ENCODE measurements at places on chromosomes 11 and 22.

GRCh38 chr11:115153135-115153534, 351.1 kb downstream of the CADM1 start:
- no peaks in the 10 kb centered on the region for H3K36me3 ChIP-seq
- H3K27me3 ChIP-seq, result peaks cover 6% of the 10 kb centered on the region
- no peak overlapping the region for H3K4me3 ChIP-seq
- H3K27ac ChIP-seq, result no peak overlapping the region
- no peaks in the 10 kb centered on the region for H3K4me1 ChIP-seq

GRCh38 chr11:111624608-111625007, 22.4 kb downstream of the SIK2 start:
- DNase-seq, result no peak
- peaks cover 44% of the 10 kb centered on the region for H3K36me3 ChIP-seq
- H3K4me3 ChIP-seq, result no peak overlapping the region
- H3K27me3 ChIP-seq, result no peaks in the 10 kb centered on the region
- no peak overlapping the region for H3K27ac ChIP-seq

GRCh38 chr11:114440971-114441763, 1.9 kb downstream of the REXO2 start:
- H3K4me1 ChIP-seq, result peaks cover 29% of the 10 kb centered on the region
- peaks cover under 1% of the 10 kb centered on the region for H3K36me3 ChIP-seq
- no peak for DNase-seq
- H3K27ac ChIP-seq, result no peak overlapping the region
- peak overlapping the region; percentile 79 for H3K4me3 ChIP-seq

GRCh38 chr11:95318498-95318897, 87.5 kb upstream of the SESN3 start:
- H3K27me3 ChIP-seq, result no peaks in the 10 kb centered on the region
- H3K27ac ChIP-seq, result no peak overlapping the region
- H3K36me3 ChIP-seq, result peaks cover 11% of the 10 kb centered on the region
- no peak for DNase-seq
- H3K4me1 ChIP-seq, result no peaks in the 10 kb centered on the region
- H3K4me3 ChIP-seq, result no peak overlapping the region

DNA sequence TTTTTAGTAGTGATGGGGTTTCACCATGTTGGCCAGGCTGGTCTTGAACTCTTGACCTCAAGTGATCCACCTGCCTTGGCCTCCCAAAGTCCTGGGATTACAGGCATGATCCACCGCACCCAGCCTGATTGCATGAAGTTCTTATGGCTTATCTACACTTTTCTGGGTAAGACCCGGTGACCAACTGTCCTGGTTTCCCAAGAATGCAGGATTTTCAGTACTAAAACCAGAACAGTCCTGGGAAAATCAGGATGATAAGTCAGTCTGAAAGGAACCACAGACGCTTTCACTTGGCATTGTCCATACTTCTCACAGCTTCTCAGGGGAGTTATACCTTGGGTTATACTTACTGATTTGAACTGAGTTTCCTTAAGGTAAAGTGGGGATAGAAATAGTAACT, 1.4 kb upstream of the BPIFC start:
- no peaks in the 10 kb centered on the region for H3K36me3 ChIP-seq
- DNase-seq, result no peak
- no peaks in the 10 kb centered on the region for H3K4me1 ChIP-seq
- peaks cover 81% of the 10 kb centered on the region for H3K27me3 ChIP-seq
- H3K4me3 ChIP-seq, result no peak overlapping the region
- H3K27ac ChIP-seq, result no peak overlapping the region

GRCh38 chr11:35387111-35387982, 32.0 kb downstream of the SLC1A2 start:
- H3K4me1 ChIP-seq, result peaks cover 9% of the 10 kb centered on the region
- H3K27me3 ChIP-seq, result peaks cover 4% of the 10 kb centered on the region
- peak overlapping the region; percentile 35 for H3K27ac ChIP-seq
- no peak overlapping the region for H3K4me3 ChIP-seq
- no peaks in the 10 kb centered on the region for H3K36me3 ChIP-seq

DNA sequence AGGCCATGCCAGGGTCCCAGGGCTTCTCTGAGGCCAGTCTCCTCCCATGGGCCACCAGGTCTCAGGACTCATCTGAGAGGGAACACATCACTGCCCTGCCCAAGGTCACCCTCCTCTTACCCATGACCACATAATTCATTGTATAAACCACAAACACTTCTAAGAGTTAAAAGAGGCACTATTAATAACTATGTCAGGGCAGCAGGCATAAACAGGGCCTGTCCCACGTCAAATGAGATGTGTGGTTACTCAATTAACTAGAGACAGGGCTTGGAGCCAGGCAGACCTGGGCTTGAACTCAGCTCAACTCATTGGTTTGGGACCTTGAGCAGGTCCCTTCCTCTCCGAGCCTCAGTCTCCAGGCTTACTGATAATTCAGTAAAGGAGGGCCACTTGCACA, 33.1 kb downstream of the ARAP1 start:
- no peak overlapping the region for H3K4me3 ChIP-seq
- H3K36me3 ChIP-seq, result no peaks in the 10 kb centered on the region
- peaks cover 31% of the 10 kb centered on the region for H3K4me1 ChIP-seq
- no peak overlapping the region for H3K27ac ChIP-seq
- no peaks in the 10 kb centered on the region for H3K27me3 ChIP-seq

DNA sequence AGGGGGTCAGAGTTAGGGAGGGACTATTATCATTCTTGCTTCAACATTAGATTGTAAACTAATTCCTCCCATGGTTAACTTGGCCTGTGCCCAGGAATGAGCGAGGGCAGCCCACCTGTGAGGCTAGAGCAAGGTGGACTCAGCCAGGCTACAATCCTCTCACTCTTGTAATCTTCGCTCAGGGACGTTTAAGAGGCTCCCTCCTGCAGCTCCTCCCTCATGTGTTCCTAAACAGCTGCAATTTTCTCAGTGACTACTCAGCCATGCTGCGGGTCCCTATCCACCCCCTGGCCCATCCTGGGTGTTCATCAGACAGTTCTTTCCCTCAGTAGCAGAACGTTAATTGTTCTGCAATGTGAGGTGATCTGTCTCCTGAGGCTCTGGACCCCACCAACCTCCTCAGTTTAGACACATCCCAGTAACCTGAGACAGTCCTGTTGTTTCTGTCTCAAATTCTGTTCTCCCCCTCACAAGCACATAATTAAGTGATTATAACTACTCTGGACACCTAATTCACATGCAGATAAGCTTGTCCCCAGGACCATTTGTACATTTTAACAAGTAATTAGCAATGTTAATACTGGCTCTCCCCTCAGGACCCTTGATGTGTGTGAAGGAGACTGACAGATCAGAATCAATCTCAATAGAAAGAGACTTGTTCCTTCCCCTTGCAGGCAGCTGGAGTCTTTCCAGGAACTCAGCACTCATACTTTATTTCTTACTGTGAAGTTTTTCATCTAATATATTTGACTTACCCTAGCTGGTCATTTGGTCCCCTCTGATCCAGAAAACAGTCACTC, 337.2 kb upstream of the B3GAT1 start:
- peaks cover 3% of the 10 kb centered on the region for H3K27me3 ChIP-seq
- no peaks in the 10 kb centered on the region for H3K36me3 ChIP-seq
- no peak for DNase-seq
- H3K4me3 ChIP-seq, result no peak overlapping the region
- no peak overlapping the region for H3K27ac ChIP-seq
- no peaks in the 10 kb centered on the region for H3K4me1 ChIP-seq

DNA sequence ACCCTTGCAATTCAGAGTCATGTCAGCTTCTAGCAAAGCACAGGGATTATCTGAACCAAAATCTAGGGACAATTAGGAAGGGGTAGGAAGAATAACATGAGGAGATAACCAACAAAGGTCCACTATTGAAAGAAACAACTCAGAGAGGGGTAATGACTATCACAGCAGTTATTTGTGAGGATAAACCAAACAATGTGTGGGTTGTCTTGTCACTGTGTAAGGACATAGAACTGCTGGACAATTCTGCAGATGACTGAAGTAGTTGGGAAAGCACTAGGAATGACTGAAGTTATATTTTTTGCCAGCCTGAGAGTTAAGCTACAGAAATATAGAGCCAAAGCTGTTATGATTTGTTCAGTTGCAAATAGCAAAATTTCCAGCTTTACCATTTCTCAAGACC, 858.4 kb upstream of the CCDC90B start:
- no peak for DNase-seq
- peaks cover 8% of the 10 kb centered on the region for H3K4me1 ChIP-seq
- no peaks in the 10 kb centered on the region for H3K36me3 ChIP-seq

DNA sequence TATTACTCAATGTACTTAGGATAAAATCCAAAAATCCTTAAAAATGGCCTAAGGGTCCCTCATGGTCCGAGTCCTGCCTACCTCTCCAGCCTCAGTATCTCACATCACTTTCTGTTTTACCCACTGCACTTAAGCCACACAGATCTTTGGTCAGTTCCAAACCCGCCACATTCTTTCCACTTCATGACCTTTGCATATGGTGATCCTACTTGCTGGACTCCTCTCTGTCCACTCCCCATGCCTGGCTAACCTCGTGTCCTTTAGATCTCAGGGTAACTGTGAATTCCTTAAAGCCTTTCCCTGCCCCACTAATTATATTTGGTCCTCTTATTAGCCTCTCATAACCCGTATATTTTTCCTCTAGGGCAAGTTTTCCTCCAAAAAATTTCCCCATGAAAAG, 1.2 kb downstream of the NUP160 start:
- peaks cover 13% of the 10 kb centered on the region for H3K36me3 ChIP-seq
- peaks cover 33% of the 10 kb centered on the region for H3K4me1 ChIP-seq
- peak overlapping the region; percentile 100 for H3K4me3 ChIP-seq
- peak overlapping the region; percentile 83 for H3K27ac ChIP-seq
- no peak for DNase-seq
